Activated T-helper 17 cell treated with anti-CD3 and anti-CD28 coated beads, Interleukin-2, amount 50 U/mL, for 72 hours (primary cell): ENCODE measurements at places on chromosomes 7 and 10. TPM values are rescaled to one million over a fixed set of nuclear protein-coding genes. Genes with fewer than 3 reads are reported as not detected.
A peak's percentile ranks its signal among the peaks of the same experiment; 100 is the strongest.

- no peak for ATAC-seq
- no peak overlapping the region for H3K4me3 ChIP-seq
- H3K36me3 ChIP-seq = no peaks in the 10 kb centered on the region
- H3K27ac ChIP-seq = no peak overlapping the region
- no peaks in the 10 kb centered on the region for H3K4me1 ChIP-seq
Measured at GRCh38 chr7:7148798-7149481, 33.4 kb upstream of the C1GALT1 start.

DNA sequence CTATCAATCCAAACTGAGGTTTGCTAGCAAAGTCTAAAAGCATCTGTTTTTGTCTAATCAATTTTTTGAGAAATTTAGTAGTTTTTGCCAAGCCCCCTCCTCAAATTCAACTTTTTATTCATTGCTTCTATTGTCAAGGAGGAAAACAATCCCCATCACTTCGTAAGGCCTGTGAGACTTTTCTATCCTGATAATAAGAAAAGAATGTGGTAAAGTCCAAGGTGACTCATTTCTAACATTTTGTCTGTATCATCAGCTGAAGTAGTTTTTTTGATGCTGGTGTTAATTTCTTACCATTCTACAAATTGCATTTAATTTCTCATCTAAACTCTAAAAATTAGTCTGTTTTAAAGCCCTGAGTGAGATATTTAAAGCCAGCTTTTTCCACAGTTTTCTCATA, 11.7 kb downstream of the ANK3 start:
- peaks cover 6% of the 10 kb centered on the region for H3K4me1 ChIP-seq
- H3K4me3 ChIP-seq = no peak overlapping the region
- no peaks in the 10 kb centered on the region for H3K27me3 ChIP-seq
- ATAC-seq = no peak
- no peak overlapping the region for H3K27ac ChIP-seq

DNA sequence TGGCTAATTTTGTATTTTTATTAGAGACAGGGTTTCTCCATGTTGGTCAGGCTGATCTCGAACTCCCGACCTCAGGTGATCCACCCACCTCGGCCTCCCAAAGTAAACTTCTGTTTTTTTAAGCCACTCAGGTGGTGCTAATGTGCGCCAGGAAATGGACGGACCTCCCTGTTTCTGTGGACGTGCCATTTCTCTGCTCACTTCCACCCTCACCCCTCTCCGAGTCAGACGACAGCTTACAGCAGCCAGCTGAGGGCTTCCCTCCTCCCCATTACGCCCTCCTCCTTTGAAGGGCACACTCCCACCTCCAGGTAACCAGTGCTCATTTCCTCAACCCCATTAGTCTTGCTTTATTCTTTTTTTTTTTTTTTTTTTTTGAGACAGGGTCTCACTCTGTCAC, 41.7 kb upstream of the EZH2 start:
- no peak for ATAC-seq
- no peaks in the 10 kb centered on the region for H3K36me3 ChIP-seq
- no peaks in the 10 kb centered on the region for H3K27me3 ChIP-seq
- H3K4me3 ChIP-seq = no peak overlapping the region
- no peak overlapping the region for H3K27ac ChIP-seq
- H3K4me1 ChIP-seq = peaks cover 20% of the 10 kb centered on the region

GRCh38 chr7:128793181-128793547, 1.4 kb downstream of the CCDC136 start:
- H3K4me3 ChIP-seq = no peak overlapping the region
- no peak for ATAC-seq
- H3K36me3 ChIP-seq = peaks cover 7% of the 10 kb centered on the region
- H3K4me1 ChIP-seq = peaks cover 3% of the 10 kb centered on the region
- no peak overlapping the region for H3K27ac ChIP-seq

DNA sequence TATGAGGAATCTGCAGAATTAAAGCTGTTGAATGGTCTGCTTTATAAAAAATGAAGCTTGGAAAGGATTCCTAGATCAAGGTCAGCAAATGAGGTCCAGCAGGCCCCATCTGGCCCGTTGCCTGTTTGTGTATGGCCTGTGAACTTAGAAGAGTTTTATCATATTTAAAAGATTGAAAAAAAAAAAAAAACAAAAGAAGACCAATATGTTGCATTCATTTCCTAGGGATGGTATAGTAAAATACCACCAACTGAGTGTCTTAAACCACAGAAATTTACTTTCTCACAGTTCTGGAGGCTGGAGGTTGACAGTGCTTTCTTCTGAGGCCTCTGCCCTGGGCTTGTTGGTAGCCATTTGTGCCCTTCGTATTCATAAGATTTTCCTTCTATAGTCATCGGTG, 109.2 kb downstream of the PPP1R3A start:
- H3K4me3 ChIP-seq = no peak overlapping the region
- no peaks in the 10 kb centered on the region for H3K36me3 ChIP-seq
- no peaks in the 10 kb centered on the region for H3K4me1 ChIP-seq
- no peak for ATAC-seq
- no peaks in the 10 kb centered on the region for H3K27me3 ChIP-seq
- H3K27ac ChIP-seq = no peak overlapping the region

DNA sequence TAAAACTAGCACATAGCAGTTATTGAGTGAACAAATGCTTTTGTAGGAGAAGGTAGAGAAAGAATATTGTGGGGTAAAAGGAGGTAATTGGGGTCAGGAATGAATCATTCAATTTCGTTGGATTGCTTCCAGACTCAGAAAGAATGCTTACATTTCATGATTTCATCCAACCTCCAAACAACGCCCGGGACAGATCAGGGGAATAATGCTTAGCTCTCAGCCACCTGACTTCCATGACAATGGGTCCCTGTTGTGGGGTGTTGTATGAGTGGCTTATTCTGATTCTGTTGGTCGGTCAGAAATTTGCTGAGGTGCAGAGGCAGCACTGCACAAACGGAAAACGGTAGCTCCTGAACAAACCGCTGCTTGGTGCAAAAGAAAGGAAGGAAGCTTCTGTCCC, 24.0 kb upstream of the INPP5F start:
- peak overlapping the region; percentile 84 for H3K27ac ChIP-seq
- peaks cover 22% of the 10 kb centered on the region for H3K36me3 ChIP-seq

DNA sequence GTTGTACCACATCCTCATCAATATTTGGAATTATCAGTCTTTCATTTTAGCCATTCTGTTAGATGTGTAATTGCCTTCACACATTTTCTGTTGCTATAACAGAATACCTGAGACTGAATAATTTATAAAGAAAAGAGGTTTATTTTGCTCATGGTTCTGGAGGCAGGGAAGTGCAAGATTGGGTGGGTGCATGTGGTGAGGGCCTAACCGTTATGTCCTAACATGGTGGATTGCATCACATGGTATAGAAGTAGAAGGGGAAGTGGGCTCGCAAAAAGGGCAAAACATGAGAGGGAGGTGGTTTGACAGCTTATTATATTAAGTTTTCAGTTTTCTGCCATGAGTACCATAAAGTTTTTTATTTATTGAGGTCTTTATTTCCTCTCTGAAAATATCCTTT, 452.0 kb downstream of the ARL4A start:
- no peaks in the 10 kb centered on the region for H3K36me3 ChIP-seq
- no peak for ATAC-seq
- H3K27me3 ChIP-seq = no peaks in the 10 kb centered on the region
- H3K27ac ChIP-seq = no peak overlapping the region

AGMO gene
- total RNA-seq = not detected

C10orf62 gene
- total RNA-seq = not detected
